Cerebellar nuclear complex (tissue), 1 donor: ENCODE measurements at places on chromosomes 2 and 18.

DNA sequence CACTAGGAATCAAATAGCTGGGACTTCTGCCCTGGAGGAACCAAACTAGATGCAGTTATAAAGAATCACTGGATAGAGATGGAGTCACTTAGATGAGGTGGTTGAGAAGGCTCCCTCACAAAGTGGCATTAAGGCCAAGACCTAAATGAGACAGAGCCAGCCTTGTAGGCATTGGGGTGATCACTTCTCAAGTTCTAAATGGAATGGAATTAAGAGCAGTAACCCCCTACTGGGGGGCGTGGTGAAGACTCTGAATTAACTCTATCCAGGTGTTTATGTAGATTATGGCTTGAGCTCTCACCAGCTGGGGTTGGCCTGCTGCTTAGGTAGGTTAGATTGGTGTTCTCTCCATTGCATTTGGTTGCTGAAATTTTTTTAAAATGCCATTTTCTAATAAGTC lies 71.3 kb downstream of the TTC27 start:
- DNase-seq = no peak

DNA sequence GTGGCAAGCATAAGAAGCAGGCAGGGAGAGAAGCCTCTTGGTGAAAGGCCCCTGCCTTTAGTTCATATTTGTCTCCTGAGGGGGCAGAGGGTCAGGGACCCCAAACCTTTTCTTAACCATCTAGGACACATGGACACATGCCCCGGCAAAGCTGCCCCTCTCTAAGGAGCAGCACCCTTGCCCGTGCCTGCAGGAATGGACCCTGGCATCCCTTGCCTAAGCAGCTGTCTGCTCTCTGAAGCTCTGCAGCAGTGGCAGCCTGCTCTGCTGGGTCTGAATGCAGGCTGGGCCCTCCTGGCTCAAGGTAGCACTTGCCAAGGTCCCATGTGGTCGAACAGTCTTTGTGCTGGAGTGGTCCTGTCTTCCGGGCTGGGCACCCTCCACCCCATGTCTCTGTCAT lies 174.4 kb downstream of the CELF4 start:
- no peak for DNase-seq

GRCh38 chr18:22346953-22347605 lies 70.6 kb downstream of the CTAGE1 start:
- DNase-seq = no peak

DNA sequence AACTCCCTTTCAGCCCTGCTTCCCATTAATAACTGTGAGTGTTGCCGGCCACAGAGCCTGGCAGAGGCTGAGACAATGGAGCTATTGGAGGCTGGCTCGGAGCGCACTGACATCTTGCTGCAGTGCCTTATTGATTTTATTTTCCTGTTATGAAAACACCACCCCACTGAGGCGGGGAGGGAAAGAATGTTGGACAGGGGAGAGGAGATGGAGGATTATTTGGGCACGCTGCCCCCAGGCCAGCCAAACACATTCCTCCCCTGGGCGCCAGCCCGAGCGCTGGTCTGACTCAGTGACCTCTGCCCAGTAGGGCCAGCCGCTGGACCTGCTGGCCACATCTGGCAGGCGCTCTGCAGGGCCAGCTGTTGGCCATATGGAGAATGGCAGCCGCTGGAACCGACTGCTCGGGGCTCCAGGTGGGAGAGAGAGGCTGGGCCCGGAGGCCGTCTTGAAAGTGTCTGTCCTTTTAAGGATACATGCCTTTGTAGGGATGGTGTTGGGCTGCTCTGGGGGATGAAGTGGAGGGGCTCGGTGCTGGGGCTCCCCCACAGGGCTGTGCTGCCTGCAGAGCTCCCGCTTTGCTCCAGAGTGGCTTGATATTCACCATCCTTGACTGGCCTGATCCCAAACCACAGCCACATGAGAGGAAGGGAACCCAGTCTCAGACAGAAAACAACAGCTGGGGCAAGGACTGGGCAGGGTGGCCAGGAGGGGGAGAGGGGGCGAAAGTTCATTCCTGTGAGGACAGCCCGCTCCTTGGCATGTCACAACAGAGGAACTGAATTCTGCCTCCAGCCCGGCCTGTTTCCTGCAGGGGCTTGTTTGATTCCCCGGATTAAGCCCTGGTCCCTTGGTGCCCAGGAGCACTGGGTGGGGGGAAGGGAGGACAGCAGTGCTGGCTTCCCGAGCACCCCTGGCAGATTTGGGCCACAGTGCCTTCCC lies 179.0 kb downstream of the KLHL29 start:
- no peak for DNase-seq

DNA sequence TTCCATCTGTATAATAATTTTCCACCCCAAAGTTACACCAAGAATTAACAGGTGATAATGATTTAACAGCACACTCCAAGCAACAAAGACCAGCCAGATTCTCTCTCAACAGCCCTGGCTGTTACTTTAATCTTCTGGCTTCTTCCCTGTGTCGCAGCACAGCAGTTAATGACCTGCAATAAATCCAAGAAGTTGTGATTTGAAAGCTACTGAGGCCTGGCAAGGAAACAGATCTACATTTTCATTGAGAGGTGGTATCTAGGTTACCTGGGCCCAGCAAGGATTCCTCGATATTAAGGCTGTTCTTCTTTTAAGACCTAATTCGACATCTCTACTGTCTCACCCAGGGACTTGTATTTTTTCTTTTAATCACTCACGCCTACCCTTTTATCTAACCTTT lies 433.8 kb downstream of the NBAS start:
- DNase-seq = no peak

- DNase-seq = peak; percentile 25
Observed at GRCh38 chr18:80157708-80158343, 48.8 kb downstream of the ADNP2 start.

- DNase-seq = no peak
Observed at GRCh38 chr18:59921384-59921891, 21.6 kb downstream of the PMAIP1 start.

- no peak for DNase-seq
Observed at GRCh38 chr18:74197705-74198341, 49.5 kb downstream of the TIMM21 start.

DNA sequence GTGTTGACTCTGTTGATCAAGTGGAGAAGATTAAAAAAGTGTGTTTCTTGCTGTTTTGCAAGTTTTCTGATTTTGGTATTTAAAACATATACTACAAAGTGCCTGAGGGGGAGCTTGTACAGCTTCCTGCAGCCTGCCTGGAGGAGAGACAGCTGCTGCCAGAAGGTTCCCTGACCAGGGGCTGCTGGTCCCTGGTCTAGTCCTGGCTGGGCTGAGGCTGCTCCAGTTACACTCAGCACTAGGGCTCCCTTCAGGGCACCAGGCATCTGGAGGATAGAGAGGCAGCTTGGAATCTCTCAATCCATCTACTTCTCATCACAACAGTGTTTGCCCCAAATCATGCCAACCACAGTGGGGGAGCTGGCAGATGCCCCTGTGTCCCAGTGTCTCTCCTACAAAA lies 4.8 kb downstream of the MC2R start:
- DNase-seq = no peak

GRCh38 chr18:3985664-3986063 lies 469.4 kb downstream of the DLGAP1 start:
- no peak for DNase-seq

- DNase-seq = no peak
Observed at GRCh38 chr2:82896117-82896516, 1563.0 kb downstream of the SUCLG1 start.

- DNase-seq = no peak
Observed at GRCh38 chr2:43021791-43022509, 204.5 kb downstream of the ZFP36L2 start.

GRCh38 chr2:152427902-152428301 lies 92.9 kb downstream of the FMNL2 start:
- no peak for DNase-seq

- DNase-seq = no peak
Observed at GRCh38 chr2:17043173-17043572, 377.5 kb upstream of the CYRIA start.

GRCh38 chr2:38665854-38666555 lies at the start of gene GALM:
TSS of gene GALM (plus strand) at chr2:38666114. CDS start at chr2:38666162, 48 bp downstream.
- DNase-seq = no peak

GRCh38 chr2:38876407-38876806 lies 631 bp downstream of the MORN2 start:
- no peak for DNase-seq

- no peak for DNase-seq
Observed at GRCh38 chr2:6780765-6781274, 84.9 kb downstream of the CMPK2 start.
